ENCODE measurements at places on chromosomes 6 and 20.

GRCh38 chr6:110573136-110573535, 96.7 kb upstream of the SLC22A16 start:
- no peak for DNase-seq

DNA sequence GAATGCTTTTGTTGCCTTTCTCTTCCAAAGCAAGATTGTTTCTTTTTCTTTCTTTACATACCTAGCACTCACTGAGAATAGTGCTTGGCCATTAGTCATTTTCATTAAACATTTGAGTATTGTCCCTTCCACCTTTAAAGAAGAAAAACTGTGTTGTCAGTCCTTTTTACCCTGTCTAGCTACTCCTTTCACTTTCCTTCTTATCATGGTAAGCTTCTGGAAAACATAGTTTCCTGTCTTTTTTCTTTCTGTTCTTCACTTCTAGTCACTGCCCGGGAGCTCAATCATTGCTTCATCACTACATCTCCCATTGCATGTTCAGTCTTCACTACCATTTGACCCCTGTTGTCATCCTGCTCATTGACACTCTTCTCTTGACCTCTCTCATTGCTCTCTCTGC, 12.1 kb downstream of the VAPB start:
- DNase-seq = no peak

DNA sequence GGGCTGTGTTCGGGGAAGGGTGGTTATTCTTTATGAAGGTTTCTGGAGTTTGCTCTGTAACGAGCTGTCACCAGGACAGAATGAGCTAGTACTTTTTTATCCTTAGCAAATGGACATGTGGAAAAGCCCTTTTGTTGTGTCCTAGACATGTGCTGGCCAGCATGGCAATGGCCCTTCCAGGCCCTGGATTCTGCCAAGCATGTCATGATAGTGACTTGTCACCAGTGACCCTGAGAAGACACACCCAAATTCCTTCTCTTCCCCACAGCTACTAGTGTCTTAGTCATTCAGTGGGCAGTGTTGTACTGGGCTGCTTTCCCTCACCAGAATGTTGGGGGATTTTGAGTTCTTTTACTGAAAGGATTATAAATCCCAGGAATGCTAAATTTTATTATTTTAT, 74.0 kb upstream of the XRN2 start:
- DNase-seq = no peak

DNA sequence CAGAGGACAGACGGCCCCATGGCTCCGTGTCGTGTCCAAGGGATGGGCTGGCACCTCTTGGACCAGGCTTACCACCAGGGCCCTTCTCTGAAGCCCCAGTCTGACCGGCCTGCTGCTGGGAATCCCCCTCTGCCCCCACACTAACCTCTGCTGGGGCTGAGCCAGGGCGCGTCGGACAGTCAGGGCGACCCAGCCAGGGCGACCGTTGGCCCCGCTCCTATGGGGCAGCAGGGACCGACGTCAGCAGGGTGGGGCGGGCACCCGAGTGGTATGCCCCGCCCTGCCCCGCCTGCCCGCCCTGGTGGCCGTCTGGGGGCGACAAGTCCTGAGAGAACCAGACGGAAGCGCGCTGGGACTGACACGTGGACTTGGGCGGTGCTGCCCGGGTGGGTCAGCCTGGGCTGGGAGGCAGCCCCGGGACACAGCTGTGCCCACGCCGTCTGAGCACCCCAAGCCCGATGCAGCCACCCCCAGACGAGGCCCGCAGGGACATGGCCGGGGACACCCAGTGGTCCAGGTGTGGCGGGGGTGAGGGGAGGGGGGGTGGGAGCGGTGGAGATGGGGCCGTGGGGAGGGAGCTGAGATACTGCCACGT, at the start of gene SLC17A9:
Gene SLC17A9, plus strand, starts transcription at position 337 of the 595 bp plus-strand sequence. Its CDS starts 122 bp downstream, at position 459.
- DNase-seq = peak; percentile 44

GRCh38 chr6:15378272-15378671, 132.4 kb downstream of the JARID2 start:
- no peak for DNase-seq

DNA sequence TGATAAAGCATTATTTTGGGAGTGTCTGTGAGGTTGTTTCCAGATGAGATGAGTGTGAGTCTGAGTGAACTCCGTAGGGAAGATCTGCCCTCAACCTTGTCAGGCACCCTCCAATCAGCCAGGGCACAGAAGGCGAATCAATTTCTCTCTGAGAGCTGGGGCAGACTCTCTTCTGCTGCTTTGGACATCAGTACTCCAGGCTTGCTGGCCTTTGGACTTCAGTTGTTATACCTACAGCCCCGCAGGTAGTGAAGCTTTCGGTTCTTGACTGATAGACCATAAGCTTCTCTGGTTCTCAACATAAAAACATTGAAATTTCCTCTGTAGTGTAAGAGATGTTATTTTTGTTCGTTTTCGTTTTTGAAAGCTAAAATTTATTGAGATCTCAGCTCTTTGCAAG, 71.4 kb downstream of the MAFB start:
- no peak for DNase-seq

DNA sequence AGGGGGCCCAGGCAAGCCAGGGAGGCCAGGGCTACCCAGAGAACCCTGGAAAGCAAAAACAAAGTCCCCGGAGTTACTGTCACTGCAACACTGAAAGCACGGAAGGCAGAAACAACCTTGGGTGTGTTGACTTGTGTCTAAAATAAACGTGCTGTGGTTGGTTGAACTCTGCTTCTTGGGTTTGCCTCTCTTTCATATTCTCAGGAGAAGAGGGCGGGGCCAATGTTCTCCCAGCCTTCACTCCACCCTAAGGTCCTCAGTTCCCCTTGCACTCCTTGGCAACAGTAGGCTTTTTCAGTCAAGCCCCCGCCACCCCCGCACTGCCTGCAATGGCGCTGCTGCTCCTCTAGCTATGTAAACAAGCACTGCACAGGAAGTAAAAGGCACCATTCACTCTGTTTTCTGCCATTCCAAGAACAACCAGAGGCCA, 60.9 kb downstream of the COL9A1 start:
- no peak for DNase-seq

GRCh38 chr20:1283522-1284510, 17.7 kb downstream of the SNPH start:
- DNase-seq = peak; percentile 32

DNA sequence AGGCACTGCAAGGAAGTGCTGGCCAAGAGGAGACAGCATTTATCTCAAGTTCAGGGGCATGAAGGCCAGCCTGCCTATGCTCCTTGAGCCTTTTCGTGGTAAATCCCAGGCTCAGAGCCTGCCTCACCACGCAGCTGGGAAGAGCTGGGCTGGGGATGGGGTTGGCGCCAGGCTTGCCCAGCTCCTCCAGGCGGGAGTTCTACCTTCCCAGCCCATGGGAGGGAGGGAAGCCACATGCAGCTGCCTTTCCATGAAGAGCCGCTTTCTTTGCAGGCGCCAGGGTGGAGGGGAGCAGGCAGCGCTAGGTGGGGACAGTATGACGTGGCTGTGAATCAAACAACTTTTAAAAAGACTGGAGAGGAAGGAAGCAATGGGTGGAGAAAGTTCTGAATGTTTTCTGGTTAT, 19.5 kb upstream of the SIRT5 start:
- peak; percentile 87 for DNase-seq

DNA sequence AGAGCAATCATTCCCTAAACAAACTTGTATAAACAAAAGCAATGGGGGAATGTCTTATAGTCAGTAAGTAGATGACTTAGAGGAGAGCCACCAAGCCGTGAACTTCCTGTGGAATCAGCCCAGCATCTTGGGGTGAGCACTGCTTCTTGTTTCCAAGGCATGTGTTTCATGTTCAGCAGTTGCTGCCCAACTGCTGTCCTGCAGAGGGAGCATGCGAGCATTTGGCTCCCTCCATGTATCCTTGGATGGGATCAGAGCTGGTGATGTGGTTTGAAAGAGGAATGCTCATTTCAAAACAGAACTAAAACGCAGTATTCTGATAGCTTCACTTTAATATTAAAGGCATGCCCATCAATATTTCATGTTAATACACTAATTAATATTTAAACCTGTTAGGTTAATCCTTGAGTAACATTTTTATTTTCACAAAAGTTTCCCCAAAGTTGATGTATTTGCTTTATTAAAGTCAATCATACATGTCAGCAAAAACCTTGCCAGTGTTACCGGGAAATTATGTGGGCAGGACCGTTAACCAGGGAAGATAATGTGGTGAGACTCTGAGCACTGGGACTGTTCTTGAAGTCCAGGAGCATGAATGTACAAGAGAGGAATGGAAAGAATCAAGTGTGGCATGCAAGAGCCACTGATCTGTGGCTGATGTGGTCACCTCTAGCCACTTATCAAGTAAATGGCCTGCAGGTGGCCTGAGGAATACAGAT, 172.1 kb upstream of the GGTLC1 start:
- DNase-seq = no peak

- no peak for DNase-seq
These were observed 14.4 kb downstream of the NT5E start for GRCh38 chr6:85464260-85464644.

DNA sequence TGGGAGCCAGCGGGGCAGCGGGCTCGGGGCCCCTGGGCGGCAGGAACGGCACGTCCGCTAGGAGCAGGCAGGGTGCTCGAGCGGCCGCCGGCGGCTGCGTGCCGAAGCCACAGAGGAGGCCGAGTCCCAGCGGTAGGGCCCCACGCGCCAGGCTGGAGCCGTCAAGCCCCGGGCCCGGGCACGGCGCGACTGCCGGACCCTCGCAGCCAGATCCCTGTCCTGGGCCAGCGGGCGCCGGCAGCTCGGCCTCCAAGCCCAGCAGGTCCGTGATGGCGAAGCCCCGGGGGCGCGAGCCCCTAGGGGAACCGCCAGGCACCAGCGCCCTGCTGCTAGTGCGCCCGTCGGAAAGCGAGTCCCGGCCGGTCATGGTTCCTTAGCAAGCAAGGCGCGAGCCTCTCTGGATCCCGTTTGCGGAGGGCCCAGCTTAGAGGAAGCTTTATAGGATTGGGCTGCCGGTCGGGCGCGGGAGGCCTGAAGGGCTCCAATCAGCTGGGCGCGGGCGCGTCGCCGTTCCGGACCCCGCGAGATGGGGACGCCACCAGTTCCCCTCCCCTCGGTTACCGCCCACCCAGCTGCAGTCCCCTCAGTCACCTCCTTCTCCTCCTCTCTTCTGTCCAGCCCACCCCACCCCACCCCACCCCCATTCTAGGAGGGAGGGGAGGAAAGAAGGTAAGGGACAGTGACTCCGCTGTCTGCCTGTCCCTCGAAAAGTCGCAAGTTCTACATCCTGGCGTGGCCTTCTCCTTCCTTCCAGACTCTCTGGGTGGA, at the start of gene VSX1:
Gene VSX1, minus strand, starts transcription at position 412 of the 768 bp plus-strand sequence. Its CDS starts 45 bp downstream, at position 367.
- DNase-seq = peak; percentile 84

- peak; percentile 57 for DNase-seq
These were observed 66.8 kb upstream of the STX16 start for GRCh38 chr20:58584051-58584824.

DNA sequence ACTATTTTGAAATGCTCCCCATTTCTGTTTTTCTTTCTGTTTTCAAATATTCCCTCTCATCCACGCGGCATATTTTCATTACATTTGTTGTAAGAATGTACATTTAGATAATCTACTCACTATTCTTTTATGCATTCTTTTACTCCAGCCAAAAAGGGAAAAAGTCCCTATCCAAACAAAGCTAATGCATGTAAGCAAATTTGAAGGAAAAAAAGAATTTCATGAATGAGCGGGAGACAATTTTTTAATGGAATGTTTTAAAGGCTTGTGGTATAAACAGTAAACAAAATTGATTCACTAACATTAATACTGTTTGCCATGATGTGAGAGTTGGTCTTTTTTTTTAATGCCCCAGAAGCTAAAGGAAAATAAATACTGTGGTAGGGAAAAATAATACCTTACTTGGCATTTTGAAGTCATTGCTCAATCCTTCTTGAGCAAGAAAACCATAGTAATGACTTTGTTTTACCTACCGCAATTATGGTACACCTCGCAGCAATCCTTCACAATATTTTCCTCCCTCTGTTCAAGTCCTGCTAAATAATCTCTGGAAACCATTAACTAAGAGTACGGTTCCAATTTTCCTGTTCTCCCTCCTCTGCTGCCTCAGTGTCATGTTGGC, 79.0 kb downstream of the BACH2 start:
- DNase-seq = no peak

- DNase-seq = no peak
These were observed 39.2 kb downstream of the DYNLT1 start for GRCh38 chr6:158605266-158605878.

DNA sequence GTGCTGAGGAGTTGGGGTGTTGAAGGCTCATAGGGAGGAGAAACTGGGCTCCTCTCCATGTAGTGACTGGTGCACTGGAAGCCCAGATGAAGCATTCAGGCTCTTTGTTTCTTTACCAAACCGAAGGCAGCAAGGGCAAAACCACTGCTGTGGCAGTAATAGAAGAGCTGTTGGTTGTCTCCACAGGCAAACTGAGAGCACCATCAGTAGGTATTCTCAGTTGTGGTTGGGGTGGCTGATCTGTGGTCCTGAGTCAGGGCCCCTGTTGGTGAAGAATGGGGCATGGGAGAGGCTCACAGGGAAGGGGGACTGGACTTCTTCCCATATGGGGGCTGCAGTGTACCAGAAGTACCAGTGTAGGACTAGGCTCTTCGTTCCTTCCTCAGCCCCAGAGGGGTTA, 460.2 kb upstream of the IMPG1 start:
- DNase-seq = no peak

GRCh38 chr20:50866831-50867230, 64.4 kb downstream of the ADNP start:
- no peak for DNase-seq

DNA sequence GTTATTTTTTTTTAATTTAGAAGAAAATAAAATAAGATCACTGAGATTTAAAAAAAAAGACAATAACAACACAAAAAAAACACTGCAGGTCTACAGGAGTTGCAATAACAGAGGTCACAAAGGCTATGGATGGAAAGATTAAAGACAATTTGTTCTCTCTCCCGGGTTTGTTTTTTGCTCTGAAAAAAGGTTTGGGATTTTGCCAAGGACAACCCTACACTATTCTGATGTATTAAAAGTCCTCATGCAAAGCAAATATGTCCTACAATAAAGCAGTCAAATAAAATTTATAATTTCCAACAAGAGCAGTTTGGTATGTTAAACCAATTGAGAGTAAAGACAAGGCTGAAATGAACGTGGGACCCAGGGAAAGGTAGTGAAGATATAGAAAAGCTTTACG, 55.6 kb downstream of the PTPRK start:
- DNase-seq = no peak

GRCh38 chr6:44497807-44498206, 110.3 kb downstream of the CDC5L start:
- no peak for DNase-seq

GRCh38 chr6:118252474-118252873, 295.6 kb upstream of the PLN start:
- no peak for DNase-seq

DNA sequence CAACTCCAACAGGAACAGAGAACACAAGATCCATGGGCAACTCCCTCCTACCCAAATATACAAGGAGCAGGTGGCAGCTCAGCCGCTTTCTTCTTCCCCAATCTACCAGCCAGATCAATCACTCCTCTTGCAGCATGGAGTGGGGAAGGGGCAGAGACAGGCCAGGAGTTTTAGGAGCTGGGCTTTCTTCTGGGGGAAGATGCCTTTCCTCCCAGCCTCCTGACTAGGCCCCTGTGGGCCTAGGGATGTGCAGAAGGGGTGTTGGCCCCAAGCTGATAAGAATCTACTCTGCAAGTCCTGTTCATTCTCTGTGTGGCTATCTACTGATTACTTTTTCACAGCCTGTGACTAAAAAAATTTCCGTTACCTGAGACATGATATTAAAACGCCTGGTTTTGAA, 189.0 kb downstream of the BCAS1 start:
- DNase-seq = no peak

GRCh38 chr6:54877713-54878317, 31.2 kb downstream of the FAM83B start:
- DNase-seq = no peak

- no peak for DNase-seq
These were observed 15.6 kb upstream of the CCN6 start for GRCh38 chr6:112038268-112038667.
